ENCODE measurements at places on chromosomes 11 and 22.

GRCh38 chr11:66347425-66348276, at the start of gene B4GAT1:
Gene B4GAT1 (minus strand): TSS chr11:66347629. CDS start chr11:66347545, 84 bp downstream.
- DNase-seq: peak; percentile 93

DNA sequence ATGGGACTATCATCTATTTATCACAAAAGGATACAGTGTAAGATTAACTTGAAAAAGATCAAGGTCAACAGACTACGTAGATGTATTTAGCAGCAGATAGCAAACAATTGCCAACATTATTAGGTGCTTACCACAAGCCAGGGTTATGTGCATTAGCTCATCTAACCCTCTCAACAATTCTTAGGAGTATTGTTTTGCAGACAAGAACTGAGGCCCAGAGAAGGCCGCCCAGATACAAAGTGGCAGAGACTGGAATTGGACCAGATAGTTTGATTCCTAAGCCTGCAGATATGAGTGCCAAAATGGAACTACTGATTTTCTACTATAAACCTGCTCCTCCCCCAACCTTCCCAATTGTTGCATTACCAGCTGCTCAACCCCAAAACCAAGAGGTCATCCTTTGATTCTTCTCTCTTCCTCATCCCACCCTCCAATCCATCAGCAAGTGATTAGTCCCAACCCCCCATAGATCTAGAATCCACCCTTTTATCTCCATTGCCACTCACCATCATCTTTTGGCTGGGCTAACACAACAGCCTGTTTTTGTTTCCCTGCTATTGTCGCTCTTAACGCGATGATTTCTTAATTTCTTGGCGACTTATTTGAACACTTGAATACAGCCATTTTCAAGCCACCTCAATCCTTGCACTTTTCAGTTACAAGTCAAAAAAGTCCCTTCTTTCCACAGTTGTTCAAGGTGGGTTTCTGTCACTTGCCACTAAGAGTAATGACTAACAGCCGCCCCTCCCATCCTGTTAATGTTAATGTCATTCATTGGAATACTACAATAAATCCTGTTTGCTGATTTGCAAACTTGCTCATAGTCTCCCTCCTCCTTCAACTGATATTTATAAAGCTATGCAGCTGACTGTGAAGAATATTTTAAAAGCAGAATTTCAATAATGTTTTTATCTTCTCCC, 2.7 kb downstream of the TMEM123 start:
- no peak for DNase-seq

DNA sequence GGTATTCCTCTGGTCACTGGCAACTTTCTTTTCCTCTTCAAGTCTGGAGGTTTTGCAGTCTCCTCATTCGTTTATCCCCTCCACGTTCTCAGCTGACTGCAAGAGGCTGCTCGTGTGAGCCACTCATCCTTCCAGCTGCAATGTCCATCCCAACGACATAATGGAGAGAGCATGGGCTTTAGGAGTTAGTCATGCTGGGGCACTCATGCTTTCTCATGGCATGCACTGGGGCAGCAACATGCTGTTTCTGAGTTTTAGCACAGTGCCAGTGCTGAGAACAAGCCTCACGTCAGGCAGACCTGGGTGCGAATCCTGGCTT, 7.1 kb downstream of the DCPS start:
- DNase-seq: no peak

- peak; percentile 67 for DNase-seq
These were observed 23.2 kb downstream of the RTN4R start for GRCh38 chr22:20244691-20245576.

DNA sequence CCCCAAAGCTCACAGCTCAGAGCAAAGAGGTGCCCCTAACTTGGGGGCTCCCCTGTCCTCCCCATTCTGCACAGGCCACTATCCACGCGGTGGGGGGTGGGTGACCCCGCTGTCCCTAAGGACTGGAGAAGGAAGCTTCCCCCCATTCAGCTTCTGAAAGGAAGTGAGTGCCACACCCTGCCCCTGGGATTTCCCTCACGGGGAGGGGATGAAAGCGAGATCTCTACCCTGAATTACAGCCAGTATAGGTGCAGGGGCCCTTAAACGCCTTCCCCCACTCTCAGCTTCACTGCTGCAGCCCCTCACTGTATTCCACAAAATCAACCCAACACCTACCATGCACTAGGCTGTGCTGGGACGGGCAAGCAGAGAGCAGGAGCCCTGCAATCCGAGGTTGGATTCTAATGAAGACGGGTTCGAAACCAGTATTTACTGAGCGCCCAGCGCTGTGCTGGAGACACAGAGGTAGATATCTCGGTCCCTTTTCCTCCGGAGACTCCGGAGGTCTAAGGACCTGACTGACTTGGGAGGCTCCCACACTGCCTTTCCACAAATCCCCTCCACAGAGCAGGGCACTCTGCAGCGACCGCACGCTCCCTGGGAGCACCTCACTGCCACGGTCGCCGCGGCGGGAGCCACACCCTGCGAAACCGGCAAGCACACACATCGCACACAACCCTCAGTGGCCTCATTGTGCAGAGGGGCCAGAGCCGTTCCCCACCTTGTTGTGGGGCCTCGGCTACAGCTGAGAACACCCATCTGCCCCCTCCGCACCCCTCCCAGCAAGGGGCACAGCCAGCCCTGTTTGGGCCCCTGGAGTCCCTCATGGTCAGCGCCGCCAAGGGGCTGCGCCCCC, 1.8 kb downstream of the AHNAK start:
- no peak for DNase-seq

GRCh38 chr11:8910649-8911026, 351 bp upstream of the AKIP1 start:
- peak; percentile 29 for DNase-seq

DNA sequence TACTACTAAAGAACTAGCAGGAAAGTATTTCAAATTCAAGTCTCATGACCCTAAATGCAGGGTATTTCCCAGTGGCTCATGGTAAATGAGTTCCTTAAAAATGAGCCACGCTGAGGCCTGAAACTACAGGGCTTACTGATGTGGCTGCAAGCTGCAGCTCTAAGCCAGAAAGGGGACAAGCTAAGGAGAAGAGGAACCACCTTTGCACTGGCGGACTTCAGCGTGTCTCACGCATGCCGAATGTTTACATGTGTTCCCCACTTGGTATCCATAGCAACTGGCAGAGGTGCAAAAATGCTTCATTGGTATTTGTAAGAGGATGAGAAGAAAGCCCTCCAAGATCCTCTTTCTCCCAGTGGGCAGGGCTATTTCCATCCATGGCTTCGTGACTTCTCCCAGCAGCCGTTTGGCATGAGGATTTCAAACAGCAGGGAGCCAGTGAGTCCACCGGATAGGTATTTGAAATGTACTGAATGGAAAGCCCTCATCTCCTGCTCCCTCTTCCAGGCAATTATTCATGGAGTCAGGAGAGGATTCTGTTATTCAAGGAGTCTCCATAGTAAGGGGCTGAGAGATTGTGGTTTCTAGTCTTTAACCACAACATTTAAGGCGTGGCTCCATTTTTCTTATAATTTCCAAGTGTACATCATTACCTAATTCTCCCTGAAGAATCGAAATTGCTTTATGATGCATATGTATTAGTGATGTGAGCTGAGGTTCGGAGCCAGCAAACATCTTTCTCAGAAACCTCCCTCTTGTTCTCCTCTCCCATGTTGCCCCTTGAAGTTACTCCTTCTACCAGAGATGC, 55.3 kb upstream of the CD44 start:
- peak; percentile 68 for DNase-seq

- no peak for DNase-seq
These were observed 194.6 kb downstream of the INSC start for GRCh38 chr11:15309296-15309695.

GRCh38 chr22:26671317-26672059, 14.1 kb downstream of the MIAT start:
- DNase-seq: peak; percentile 74

DNA sequence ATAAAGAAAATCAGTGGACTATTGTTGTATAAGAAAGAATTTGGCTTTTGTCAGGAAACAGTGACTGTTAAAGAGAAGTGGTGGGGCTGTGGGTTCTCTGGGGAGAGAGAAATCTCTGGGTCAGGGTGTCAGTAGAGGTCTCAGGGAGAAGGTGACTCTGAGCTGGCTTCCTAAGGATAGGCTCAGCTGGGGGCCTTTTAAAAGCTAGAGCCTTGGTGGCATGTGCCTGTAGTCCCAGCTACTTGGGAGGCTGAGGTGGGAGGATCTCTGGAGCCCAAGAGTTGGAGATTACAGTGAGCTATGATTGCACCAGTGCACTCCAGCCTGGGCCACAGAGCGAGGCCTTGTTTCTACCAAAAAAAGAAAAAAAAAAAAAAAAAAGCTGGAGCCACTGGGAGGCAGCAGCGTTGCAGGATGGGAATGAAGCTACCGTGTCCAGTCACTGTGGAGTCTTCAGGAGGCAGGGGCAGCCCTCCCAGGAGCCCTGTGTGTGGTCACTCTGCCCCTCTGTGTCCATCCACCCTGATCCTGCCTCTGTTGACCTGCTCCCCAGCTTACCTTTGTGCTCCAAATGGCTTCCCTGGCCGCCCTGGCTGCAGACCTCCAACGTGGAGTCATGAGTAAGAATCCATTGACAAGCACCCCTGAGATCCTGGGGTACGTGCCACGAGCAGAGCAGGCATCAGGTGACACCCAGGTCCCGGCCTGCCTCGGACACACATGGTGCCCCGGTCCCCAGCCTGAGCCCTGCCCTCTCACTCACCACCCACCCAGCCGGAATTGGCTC, 5.4 kb upstream of the MIF start:
- DNase-seq: no peak

DNA sequence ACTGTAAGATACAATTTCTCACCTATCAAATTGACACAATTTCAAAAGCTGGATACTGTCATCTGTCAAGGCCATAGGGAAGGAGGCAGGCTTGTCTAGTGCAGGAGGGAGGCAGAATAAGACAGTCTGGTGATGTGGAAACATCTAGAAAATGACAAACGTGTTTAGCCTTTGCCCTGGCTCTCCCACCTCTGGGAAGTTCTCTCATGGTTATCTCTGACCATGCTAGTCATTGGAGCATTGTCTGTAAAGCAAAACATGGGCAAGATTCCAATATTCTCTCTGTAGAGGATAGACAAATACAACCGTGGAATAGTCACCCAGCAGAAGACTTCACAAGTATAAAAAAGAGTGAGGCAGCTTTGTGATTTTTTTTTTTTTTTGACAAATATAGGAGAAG, 9.1 kb upstream of the SERHL2 start:
- DNase-seq: no peak

GRCh38 chr11:16013649-16014275, 342.6 kb downstream of the SOX6 start:
- no peak for DNase-seq

- no peak for DNase-seq
These were observed 272.4 kb upstream of the SYN3 start for GRCh38 chr22:33330534-33330933.

GRCh38 chr22:27892064-27892463, 27.0 kb downstream of the PITPNB start:
- DNase-seq: no peak

DNA sequence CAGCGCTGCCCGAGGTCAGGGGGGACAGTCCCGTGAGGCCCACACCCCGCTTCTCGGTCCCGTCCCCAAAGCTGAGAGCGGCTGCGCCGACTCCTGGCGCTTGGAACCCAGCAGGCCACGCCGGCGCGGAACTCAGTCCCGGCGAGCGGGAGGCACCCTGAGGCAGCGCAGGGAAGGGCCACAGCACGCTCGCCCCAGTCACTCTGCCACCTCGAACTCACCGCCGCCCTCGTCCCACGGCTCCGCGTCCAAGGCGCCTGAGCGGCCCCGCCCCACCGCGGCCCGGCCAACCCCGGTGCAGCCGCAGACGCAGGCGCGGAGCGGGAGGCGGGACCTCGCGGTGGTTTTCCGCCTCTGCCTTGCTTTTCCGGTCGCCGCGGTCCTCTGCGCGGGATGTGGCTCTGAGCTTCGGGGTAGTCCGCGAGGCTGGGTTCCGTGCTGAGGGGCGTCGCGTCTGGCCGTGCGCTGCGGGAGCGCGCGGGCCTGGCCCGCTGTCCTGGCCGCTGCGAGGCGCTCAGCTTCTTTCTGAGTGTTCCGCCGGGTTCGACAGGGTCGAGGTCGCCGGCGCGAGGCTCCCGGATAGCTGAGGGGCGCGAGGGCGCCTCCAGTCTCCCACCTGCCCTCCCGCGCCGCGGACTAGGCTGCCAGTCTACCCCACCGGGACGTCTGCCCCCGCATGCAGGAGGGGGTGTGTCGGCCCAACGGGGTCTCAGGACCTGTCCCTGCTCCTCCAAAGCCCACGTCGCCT, at the start of gene CDPF1:
Gene CDPF1 (minus strand): TSS at position 259 of the 748 bp plus-strand sequence. CDS start 2,009 bp downstream, outside the sequence.
- peak; percentile 89 for DNase-seq

- DNase-seq: no peak
These were observed 35.0 kb downstream of the PPARA start for GRCh38 chr22:46185283-46185682.

GRCh38 chr11:130761560-130762220, 154.6 kb downstream of the SNX19 start:
- no peak for DNase-seq

GRCh38 chr11:61598886-61599868, 18.3 kb upstream of the SYT7 start:
- DNase-seq: no peak

- no peak for DNase-seq
These were observed 1.4 kb downstream of the HTR3B start for GRCh38 chr11:113906038-113906437.

- no peak for DNase-seq
These were observed 263.2 kb downstream of the BUD13 start for GRCh38 chr11:116509551-116509950.

DNA sequence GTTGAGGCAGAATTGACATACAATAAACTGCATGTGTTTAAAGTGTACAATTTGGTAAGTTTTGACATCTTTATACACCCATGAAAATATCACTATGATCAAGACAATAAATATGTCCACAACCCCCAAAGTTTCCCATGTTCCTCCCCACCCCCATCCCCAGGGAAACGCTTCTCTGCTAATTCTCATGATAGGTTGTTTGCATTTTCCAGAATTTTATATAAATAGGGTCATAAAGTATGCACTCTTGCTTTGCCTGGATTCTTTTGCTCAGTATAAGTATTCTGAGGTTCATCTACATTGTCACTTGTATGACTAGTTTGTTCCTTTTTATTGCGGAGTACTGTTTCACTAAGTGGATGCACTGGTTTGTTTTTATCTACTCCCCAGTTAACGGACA, 35.6 kb downstream of the MYEOV start:
- no peak for DNase-seq

GRCh38 chr11:297586-298405, 1.5 kb downstream of the IFITM5 start:
- DNase-seq: peak; percentile 86

GRCh38 chr11:115931548-115932083, 427.4 kb upstream of the CADM1 start:
- DNase-seq: no peak

DNA sequence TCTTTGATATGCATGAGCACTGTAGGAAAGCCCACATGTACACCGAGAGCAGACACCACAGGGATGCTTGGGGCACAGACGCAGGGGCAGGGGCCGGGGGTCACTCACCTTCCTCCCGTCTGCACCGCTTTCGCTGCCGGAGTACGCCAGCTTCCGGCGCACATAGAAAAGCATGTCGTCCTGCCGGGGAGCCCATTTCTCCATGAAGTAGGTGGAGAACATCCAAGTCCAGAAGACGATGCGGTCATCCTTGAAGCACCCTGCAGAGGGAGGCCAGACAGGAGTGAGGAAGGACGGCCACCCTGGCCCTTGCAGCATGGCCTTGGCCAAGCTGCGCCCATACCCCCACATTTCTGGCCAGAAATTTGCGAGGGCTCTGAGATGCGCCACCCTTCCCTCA, 28.8 kb downstream of the KIAA0930 start:
- no peak for DNase-seq
